ENCODE measurements at places on chromosomes 1 and 21. TPM values are rescaled to one million over a fixed set of nuclear protein-coding genes. Genes with fewer than 3 reads are reported as not detected.
A peak's percentile ranks its signal among the peaks of the same experiment; 100 is the strongest.

DNA sequence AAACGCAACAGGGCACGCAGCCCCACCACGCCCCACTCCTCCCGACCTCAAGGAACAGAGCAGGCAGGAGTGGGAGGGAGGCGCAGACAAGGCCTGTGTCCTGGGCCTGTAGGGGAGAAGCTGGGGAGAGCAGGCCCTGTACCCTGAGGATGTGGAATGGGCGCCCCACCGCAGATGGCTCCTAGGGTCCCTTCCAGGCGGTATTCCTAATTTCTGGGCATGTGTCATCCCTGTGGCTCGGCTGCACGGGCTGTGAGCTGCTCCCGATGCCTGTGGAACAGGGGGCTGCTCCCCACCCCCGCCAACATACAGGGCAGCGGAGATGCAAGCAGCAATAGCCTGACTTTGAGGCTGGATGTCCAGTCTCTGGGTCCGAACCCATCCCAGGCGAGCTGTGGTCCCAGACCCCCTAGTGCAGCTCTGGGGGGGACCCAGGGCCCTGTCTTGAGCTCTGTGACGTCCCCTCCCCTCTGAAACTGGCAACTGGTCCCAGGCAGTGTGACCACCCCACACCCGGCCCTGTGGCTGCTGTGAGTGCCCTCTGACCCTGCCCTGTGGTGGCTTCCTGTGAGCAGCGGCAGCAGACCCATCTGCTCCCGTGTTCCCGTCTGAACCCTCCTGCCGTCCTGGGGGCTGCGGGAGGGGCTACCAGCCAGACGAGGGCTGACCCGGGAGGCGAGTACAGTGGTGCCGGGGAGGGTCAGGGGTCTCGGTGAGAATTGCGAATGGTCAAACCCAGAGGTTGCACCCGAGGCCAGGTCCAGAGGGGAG is 13.9 kb upstream of the COL6A2 start:
- H3K27me3 ChIP-seq, result no peaks in the 10 kb centered on the region
- peaks cover 4% of the 10 kb centered on the region for H3K36me3 ChIP-seq
- no peak for DNase-seq
- H3K4me3 ChIP-seq, result no peak overlapping the region
- no peaks in the 10 kb centered on the region for H3K4me1 ChIP-seq
- no peak overlapping the region for H3K27ac ChIP-seq

- DNase-seq, result peak; percentile 74
- H3K27me3 ChIP-seq, result peaks cover 7% of the 10 kb centered on the region
- H3K4me3 ChIP-seq, result no peak overlapping the region
Measured at GRCh38 chr1:7646981-7647901, 123.9 kb upstream of the VAMP3 start.

DNA sequence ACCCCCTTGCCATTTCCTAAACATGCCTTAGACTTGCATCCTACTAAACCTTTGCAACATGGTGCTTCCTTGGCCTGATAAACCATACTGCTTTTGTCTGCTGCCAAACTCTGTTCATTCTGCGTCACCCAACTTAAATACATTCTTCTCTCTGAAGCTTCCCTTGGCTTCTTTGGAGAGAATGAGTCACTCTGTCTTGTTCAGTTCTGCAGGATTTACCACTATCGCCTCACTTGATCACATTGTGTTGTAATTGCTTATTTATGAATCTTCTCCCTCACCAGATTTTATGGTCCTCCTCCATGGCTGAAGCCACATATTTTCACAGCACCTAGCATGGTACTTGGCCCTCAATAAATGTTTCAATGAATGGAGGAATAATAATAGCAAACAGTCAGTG is 21.7 kb upstream of the TUT4 start:
- peaks cover 2% of the 10 kb centered on the region for H3K36me3 ChIP-seq
- no peak overlapping the region for H3K4me3 ChIP-seq
- H3K27ac ChIP-seq, result no peak overlapping the region
- H3K27me3 ChIP-seq, result no peaks in the 10 kb centered on the region

DNA sequence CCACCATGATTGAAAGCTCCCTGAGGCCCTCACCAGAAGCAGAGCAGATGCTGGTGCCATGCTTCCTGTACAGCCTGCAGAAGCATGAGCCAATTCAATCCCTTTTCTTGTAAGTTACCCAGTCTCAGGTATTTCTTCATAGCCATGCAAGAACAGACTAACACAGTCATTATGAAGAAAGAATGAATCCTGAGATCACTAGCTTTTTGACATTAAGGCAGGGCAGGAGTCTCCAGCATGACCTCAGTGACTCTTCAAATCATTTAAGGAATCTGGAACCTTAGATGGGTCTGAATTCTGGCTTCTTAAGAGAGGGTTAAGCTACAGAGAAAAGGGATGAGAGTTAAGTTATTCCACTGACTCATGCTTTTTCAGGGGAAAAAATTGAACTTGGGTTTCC is 79.0 kb downstream of the PTPN14 start:
- H3K4me3 ChIP-seq, result no peak overlapping the region
- no peaks in the 10 kb centered on the region for H3K4me1 ChIP-seq
- H3K27ac ChIP-seq, result no peak overlapping the region
- H3K27me3 ChIP-seq, result peaks cover 51% of the 10 kb centered on the region
- peaks cover 2% of the 10 kb centered on the region for H3K36me3 ChIP-seq

DNA sequence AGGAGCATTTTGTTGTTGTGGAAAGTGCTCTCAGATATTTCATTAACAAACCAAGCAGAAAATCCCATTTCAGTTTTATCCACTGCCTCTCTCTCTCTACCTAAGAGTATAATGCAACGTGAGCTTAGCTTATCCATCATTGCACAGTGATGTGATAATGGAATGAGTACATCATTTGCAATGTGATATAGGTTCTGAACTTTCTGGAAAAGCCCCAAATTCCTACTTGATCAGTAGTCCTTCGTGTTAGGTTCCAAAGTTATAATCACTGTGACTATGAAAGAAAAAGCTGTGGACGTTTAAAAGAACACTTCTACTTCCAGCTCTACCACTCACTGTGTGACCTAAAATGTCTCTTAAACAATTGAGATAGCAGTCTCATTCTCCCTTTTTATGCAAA is 76.4 kb upstream of the PRMT6 start:
- H3K27me3 ChIP-seq, result peaks cover 3% of the 10 kb centered on the region
- no peak overlapping the region for H3K4me3 ChIP-seq
- no peak for DNase-seq
- H3K4me1 ChIP-seq, result no peaks in the 10 kb centered on the region

DNA sequence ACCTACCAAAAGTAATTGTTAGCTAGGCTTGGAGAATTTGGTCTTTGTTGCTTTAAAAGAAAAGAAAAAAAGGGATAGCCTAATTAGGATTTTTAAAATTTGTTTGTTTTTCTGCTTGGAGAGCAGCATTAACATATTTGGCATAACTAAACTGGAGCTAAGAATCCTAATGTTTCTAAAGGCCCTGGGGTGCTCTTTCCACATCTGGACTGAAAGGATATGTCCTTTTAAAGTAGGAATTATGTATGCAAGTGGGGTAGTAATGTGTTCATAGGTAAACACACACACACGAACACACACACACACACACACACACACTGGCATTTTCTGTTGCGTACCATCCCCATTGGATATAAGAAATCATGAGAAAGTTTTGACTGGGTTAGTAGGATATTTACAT is 113.9 kb downstream of the KCTD3 start:
- no peaks in the 10 kb centered on the region for H3K27me3 ChIP-seq
- DNase-seq, result no peak
- no peak overlapping the region for H3K27ac ChIP-seq
- H3K4me1 ChIP-seq, result no peaks in the 10 kb centered on the region
- H3K4me3 ChIP-seq, result no peak overlapping the region
- no peaks in the 10 kb centered on the region for H3K36me3 ChIP-seq

DNA sequence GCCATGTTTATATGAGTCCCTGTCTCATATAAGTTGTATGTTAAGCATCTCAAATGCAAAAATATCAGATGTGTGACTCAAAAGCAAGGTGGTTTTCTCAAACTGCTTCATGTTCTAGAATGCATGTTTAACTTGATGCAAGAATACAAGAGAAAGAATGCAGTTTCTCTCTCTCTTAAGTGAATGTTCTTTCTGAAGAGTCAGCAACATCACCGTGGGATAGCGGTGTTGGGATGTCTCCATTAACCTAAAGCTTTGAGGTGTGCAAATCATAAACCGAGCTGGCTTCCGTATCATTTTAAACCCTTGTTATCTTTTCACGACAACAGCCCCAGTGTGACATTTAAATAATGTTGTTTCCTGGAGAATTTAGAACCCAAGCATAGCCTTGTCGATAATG is 48.4 kb upstream of the TARBP1 start:
- DNase-seq, result no peak
- peaks cover 6% of the 10 kb centered on the region for H3K4me1 ChIP-seq
- H3K36me3 ChIP-seq, result peaks cover 2% of the 10 kb centered on the region
- no peak overlapping the region for H3K4me3 ChIP-seq
- no peak overlapping the region for H3K27ac ChIP-seq

GRCh38 chr1:219629296-219629880 is 16.5 kb upstream of the ZC3H11B start:
- H3K4me1 ChIP-seq, result no peaks in the 10 kb centered on the region
- H3K27me3 ChIP-seq, result no peaks in the 10 kb centered on the region
- H3K4me3 ChIP-seq, result no peak overlapping the region
- H3K27ac ChIP-seq, result no peak overlapping the region
- no peak for DNase-seq

- no peak overlapping the region for H3K27ac ChIP-seq
- H3K4me1 ChIP-seq, result no peaks in the 10 kb centered on the region
- no peak overlapping the region for H3K4me3 ChIP-seq
- peaks cover 8% of the 10 kb centered on the region for H3K27me3 ChIP-seq
- DNase-seq, result no peak
Measured at GRCh38 chr21:28104346-28104745, 888.3 kb downstream of the LTN1 start.

GRCh38 chr1:209703834-209704504 is 677 bp upstream of the HSD11B1 start:
- H3K4me1 ChIP-seq, result no peaks in the 10 kb centered on the region
- H3K27ac ChIP-seq, result no peak overlapping the region
- peaks cover 3% of the 10 kb centered on the region for H3K27me3 ChIP-seq
- H3K36me3 ChIP-seq, result peaks cover 11% of the 10 kb centered on the region

GRCh38 chr1:94528299-94528698 is 13.3 kb downstream of the F3 start:
- DNase-seq, result no peak
- peaks cover 2% of the 10 kb centered on the region for H3K4me1 ChIP-seq
- H3K36me3 ChIP-seq, result no peaks in the 10 kb centered on the region
- peaks cover 11% of the 10 kb centered on the region for H3K27me3 ChIP-seq
- H3K27ac ChIP-seq, result no peak overlapping the region

- no peaks in the 10 kb centered on the region for H3K27me3 ChIP-seq
- no peak for DNase-seq
- no peaks in the 10 kb centered on the region for H3K36me3 ChIP-seq
- H3K4me3 ChIP-seq, result no peak overlapping the region
Measured at GRCh38 chr1:201763455-201764140, 65.4 kb upstream of the IPO9 start.

Gene SH2D2A
- total RNA-seq, result 137 TPM

Gene LCK
- 268 TPM for total RNA-seq

Gene TOMM40L
- 6.9 TPM for total RNA-seq

Gene FALEC
- total RNA-seq, result not detected

Gene ARHGAP30
- total RNA-seq, result 189 TPM

Gene GGPS1
- total RNA-seq, result 28.0 TPM

Gene DIP2A
- 74.2 TPM for total RNA-seq

Gene PLD5
- total RNA-seq, result not detected

Measured in T-helper 17 cell (primary cell).